HCT116 (cell line): ENCODE measurements at places on chromosomes 5 and 9.

DNA sequence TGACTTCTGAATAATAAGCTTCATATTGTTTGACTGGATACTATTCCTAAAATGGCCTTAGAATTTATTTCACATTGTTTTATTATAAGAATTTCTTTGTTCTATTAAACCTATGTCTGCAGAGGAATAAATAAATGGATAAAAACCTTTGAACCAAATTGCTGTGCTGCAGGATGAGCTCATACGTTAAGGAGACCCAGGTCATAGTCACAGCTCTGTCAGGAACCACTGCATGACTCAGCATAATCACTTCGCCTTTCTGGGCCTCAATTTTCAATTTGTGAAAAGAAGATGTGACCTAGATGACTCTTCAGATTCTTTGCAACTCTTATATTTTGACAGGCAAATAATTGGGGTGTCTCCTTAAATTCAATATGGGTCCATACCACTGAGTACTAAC, 36.7 kb upstream of the HMHB1 start:
- DNase-seq: no peak

DNA sequence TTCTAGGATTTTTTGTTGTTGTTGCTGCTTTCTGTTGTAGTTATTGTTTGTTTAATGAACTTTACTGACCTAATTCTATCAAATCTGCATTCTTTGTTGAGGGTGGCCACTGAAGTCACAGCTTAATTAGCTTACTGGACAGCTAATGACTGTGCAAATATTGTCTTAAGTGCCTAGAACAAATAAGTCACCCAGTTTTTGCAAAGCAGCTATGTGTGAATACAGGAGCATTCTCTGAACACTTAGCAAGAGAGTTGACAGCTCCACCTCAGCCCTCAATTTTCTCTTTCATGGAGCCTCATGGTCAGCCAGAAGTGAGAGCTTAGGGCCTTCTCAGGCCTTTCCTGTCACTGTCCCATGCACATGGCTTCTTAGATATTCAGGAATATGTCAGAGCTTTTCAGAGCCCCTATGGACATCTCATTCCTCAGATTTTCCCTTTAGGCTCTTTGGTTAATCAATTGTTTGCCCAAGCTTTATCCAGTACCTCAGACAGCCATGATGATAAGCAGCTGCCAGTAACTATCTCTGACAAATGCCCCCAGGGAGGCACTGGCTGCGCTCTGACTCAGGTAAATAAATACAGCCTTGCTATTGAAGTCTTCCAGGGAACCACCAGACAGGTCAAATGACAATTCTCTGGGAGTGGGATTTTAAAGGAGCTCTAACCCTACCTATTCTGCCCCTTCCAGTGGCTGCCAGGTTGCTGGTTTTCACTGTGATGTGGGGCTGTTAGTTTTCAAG, 241.4 kb upstream of the IL12B start:
- DNase-seq: peak; percentile 7

DNA sequence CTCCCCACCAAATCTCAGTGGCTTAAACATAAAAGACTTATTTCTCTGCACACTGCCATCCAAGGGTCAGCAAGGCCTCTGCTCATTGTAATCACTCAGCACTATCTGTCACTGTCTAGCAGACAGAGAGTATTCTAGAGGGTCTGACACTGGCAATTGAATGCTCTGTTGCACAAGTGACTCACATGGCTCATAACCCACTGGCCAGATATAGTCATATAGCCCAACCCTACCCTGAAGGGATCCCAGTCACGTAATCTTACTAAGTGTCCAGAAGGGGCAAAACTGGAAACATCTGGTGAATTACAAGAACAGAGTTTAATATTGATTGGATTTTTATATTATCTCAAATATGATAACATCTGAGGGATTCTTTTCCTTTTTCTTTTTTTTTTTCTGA, 80.7 kb downstream of the TSSK1B start:
- DNase-seq: no peak

- DNase-seq: no peak
These were observed 1.5 kb downstream of the RASGRF2 start for GRCh38 chr5:80961376-80962281.

- no peak for DNase-seq
These were observed 259.3 kb downstream of the ROR2 start for GRCh38 chr9:91690540-91691249.

GRCh38 chr5:135341016-135341666, 57.9 kb downstream of the MACROH2A1 start:
- DNase-seq: no peak

DNA sequence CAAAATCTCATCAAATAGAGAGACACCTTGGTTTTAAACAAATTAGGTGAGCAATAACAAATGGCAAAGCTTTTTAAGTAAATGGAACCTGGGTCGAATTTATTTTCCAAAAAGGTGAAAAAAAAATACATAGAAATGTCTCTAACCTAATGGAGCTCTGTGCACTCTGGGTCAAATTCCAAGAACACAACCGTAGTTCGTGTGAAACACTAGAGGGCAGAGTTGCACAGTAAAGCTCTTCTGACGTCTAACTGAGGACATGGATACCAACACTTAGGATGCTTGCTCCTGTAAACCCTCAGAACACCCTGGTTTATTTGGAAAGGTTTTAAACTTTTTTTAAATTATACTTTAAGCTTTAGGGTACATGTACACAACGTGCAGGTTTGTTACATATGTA, 18.9 kb downstream of the MARCHF11 start:
- DNase-seq: peak; percentile 12

DNA sequence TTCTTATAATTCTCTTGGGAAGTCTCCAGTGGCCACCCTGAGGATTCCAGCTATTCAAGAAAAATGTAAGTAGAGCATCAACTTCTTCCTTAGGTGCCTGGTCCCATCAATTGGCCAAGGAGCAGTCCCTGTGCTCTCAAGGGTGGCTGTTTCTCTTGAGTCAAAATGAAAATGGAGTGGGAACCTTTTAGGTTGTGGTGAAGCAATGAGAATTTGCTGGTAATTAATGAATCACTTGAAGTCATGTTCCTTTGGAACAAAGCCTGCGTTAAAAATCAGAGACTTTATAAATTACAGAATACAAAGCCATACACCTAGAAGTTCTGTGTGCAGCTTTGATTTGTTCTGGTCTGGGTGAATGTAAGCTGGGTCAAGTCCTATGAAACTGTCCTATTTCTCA, 48.9 kb downstream of the IL31RA start:
- no peak for DNase-seq

- DNase-seq: no peak
These were observed 311.1 kb upstream of the IRX1 start for GRCh38 chr5:3284506-3284905.

GRCh38 chr5:160420331-160420610, 1.4 kb upstream of the PTTG1 start:
- no peak for DNase-seq

DNA sequence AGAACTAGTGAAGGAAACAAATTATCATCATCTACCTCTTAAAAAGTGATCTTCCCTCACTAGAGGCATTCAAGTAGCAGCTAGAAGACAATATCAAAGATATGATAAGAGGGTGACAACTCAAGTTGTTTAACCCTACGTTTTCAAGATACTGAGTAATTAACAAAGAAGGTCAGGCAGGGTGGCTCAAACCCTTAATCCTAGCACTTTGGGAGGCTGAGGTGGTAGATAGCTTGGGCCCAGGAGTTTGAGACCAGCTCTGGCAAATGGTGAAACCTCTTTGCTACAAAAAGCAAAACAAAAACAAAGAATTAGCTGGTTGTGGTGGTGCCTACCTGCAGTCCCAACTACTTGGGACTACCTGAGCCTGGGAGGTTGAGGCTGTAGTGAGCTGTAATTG, 408.2 kb upstream of the TUSC1 start:
- DNase-seq: no peak

GRCh38 chr5:124460642-124461041, 285.8 kb downstream of the ZNF608 start:
- no peak for DNase-seq

GRCh38 chr5:74579215-74579614, 61.3 kb downstream of the ENC1 start:
- no peak for DNase-seq

DNA sequence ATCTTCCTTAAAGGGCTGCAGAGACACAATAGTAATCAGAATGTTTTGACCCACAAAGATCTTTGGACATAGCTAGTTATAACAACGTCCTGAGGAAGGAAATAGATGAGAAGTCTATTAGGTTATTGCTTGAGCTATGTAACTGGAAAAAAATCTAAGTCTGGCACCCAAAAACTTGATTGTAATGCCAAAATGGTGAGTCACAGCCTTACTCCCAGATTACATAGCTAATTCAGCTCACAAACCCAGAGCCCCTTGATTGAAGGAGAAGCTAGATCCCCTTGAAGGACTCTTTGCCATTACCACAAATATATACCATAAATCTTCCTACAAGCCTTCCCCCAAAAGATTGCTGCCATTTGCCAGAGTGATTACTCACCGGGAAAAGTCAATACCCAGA, 341.8 kb upstream of the KIF2A start:
- DNase-seq: no peak

- no peak for DNase-seq
These were observed 29.6 kb upstream of the UGCG start for GRCh38 chr9:111866976-111867375.

DNA sequence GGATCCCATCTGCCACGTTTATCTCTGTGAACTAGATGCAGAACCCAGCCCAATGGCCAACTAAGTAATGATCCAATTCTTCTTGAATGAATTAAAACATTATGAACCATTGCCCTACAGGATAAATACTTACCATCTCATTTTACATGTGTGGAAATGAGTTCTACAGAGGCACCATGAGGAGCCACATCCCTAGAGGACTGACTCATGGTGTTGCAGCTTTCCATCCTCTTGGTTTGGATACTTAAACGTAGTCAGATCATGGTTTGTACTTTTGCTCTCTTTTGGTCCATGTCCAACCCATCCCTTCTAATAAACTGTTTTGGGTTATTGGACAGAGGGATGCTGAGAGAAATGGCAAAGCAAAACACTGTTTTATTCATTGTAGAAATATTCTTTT, 484.8 kb downstream of the EBF1 start:
- DNase-seq: no peak

- no peak for DNase-seq
These were observed 153.4 kb upstream of the PTCH1 start for GRCh38 chr9:95670122-95670521.

DNA sequence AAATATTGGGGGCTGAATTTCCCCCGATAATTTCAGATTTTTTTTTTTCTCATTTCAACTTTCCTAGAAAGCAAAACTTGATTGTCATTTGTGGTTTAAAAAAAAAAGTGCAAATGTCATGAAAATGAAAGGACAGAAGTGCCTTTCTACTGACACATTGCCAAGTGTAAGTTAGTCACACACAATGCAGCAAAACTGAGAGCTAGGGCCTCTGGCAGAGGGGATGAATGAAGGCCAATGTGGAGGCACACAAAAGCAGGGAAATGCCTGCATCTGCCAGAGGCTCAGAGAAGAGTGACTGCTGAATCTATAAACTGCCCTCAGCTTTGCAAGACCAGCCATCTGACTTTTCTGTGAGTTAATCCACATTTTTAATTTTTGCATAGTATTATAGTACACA, 6.8 kb upstream of the IFNA5 start:
- no peak for DNase-seq

GRCh38 chr5:34043099-34043876, at the start of gene C1QTNF3:
Gene C1QTNF3 (minus strand): TSS chr5:34043213. CDS start chr5:34043125, 88 bp downstream.
- no peak for DNase-seq

DNA sequence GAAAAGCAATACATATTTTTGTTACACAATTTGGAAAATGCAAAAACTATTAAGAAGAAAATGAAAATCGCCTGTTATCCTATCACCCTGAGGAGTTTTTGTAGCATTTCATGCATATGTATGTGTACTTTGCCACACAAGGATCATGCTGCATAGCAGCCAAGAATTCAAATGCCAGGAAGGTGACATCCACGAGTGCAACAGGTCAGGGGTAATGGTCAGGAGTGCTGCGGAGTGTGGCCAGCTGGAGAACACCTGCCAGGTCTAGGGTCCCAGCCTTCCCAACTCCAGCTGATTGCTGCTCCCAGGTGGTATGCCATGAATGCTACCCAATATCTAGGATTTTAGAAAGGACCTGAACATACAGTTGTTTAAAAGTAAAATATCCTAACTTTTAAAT, 617.1 kb downstream of the PRELID2 start:
- no peak for DNase-seq
